ENCODE measurements at places on chromosomes 1 and 21.

- no peak for DNase-seq
Measured at GRCh38 chr1:237737448-237737847, 153.3 kb downstream of the ZP4 start.

DNA sequence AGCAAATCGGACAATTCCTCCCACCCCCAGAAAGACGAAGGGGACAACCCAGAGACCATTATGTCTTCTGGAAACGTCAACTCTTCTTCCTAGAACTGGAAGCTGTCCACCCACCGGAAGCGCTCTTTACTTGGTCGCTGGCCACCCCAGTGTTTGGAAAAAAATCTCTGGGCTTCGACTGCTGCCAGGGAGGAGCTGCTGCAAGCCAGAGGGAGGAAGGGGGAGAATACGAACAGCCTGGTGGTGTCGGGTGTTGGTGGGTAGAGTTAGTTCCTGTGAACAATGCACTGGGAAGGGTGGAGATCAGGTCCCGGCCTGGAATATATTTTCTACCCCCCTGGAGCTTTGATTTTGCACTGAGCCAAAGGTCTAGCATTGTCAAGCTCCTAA, 3.2 kb downstream of the S1PR1 start:
- no peak for DNase-seq

DNA sequence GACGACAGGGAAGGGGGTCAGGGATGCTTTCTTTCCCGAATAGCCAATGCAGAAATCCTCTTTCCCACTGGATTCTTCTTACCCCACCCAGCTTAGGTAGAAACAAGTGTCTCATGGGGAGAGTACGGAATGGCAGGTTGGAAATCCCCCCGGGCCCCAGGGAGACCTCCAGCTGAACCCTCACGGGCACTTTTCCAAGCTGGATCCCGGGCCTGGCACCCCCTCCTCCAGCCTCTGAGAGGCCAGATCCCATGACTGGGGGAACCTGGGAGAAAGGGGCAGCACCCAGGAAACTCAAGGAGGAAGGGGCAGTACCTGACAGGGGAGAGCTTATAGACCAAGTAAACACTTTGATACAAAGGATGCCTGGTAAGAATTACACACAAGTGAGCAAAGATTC, 1.3 kb downstream of the PKP1 start:
- DNase-seq = no peak

GRCh38 chr1:160045653-160046052, 13.9 kb upstream of the PIGM start:
- DNase-seq = no peak

DNA sequence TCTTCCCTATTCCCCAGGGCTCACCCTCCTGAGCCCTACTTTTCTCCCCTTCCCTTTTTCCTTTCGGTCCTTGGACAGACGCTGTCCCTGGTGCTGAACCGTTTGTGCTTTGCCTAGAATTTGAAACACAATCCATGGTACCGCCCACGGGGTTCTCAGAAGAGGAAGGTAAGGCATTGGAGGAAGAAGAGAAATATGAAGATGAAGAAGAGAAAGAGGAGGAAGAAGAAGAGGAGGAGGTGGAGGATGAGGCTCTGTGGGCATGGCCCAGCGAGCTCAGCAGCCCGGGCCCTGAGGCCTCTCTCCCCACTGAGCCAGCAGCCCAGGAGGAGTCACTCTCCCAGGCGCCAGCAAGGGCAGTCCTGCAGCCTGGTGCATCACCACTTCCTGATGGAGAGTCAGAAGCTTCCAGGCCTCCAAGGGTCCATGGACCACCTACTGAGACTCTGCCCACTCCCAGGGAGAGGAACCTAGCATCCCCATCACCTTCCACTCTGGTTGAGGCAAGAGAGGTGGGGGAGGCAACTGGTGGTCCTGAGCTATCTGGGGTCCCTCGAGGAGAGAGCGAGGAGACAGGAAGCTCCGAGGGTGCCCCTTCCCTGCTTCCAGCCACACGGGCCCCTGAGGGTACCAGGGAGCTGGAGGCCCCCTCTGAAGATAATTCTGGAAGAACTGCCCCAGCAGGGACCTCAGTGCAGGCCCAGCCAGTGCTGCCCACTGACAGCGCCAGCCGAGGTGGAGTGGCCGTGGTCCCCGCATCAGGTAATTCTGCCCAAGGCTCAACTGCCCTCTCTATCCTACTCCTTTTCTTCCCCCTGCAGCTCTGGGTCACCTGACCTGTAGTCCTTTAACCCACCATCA, 10.4 kb downstream of the BCAN start:
- no peak for DNase-seq

GRCh38 chr1:229106526-229107125, 164.3 kb upstream of the RAB4A start:
- no peak for DNase-seq

- DNase-seq = no peak
Measured at GRCh38 chr1:31795096-31795675, 20.6 kb downstream of the SPOCD1 start.

DNA sequence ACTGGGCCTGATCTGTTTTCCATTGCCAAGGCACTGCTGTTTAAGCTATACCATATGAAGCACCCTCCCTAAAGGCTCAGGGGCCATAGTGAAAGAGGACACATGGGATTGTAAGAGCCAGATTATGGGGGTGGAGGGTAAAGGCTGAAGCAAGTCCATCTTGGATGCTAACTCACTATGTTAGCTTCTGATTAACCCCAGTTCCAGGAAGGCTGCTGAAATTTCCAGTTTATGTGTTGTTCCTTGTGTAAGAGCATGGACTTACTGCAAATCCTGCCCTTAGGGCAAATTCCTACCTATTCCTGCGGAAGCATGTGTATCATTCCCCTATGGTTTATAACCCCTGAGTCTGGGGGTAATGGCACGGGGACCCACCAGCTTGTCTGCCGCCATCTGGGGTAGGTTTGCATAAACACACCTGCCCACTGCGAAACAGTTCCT, 91.8 kb upstream of the SERBP1 start:
- DNase-seq = no peak

DNA sequence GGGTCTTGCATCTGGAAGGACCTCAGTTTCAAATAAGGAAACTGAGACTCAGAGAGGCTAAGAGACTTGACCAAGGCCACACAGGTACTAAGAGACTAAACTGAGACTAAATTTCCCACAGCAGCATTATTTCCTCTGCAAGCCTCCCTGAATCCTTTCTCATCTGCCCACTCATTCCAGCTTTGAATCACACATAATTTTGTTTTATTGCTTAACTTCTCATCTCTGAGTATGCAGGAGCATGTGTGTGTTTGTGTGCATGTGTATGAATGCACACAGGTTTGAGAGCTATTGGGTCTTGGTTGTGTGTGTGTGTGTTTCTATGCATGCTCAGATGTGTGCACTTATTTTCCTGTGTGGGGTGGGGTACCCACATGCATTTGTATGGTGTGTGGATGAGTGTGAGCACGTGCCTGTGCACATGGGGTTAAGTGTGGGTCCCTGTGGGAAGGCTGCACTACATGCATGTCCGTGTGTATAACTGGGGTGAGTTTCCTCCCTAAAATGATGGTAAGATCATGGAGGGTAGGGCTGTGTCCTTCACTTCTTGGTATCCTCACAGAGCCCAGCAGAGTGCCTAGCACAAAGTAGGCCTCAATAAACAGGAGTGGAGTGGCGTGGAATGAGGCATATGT, 74.4 kb upstream of the ZC3H12A start:
- no peak for DNase-seq

DNA sequence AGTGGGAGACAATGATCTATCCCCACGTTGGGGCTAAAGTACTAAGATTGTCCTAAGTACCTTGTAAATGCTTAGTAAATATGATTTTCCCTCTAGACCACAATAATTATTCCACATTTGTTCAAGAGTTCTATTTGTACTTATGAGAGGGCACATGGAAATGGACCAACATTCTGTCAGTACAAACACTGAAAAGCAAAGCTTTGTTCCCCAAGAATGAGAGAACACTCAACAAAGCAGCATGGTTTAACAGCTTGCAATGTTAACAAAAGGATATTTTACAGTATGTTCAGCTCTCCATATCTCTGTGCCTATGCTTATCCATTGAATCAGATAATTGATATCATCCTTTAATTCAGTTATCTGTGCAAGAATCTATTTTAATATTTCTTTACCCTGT, 35.4 kb downstream of the RBM11 start:
- no peak for DNase-seq

DNA sequence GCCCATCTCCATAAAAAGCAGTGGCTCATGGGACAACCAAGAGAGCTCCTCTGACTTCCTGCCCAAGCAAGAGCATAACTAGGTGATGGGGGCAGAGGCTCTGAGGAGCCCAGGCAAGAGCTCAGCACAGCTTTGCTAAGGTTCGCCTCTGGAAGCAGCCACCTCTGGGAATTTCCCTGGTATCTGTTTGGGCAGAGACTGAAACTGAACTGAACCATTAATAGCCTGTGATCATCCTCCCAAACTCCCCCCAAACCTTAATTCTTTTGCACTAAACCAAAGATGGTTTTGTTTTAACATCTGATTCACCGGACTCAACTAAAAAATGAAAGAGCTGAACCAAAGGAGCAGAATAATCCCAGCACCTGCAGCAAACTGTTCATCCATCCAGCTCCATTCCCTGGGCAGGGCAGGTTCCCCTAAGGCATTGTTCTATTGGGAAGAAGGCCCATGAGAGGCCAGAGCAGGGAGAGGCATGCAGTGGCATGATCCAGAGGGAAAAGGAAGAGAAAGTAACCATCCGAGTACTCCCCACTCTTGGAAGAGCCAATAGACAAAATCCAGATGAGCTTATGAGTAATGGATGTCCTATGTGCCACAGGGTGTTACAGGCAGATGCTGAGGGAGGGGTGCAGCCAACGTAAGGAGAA, 77.8 kb upstream of the KAZN start:
- no peak for DNase-seq

DNA sequence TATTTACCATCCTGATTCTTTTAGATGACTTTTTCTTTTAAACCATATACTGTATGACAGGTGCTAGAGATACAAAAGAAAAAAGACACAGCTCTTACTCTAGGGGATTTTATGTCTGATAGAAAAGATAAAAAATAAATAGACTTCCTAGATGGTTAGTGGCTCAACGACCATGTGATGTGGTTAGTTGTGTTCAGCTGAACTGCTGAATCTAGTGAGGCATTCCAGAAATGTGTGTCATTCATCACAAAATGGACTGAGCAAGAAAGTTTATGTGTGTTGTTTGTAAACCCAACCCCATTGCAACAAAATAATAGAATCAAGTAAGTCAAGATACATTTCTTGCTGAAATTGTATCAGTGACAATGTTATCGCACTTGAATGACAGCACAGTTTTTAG, 205.8 kb upstream of the LYPLAL1 start:
- no peak for DNase-seq

GRCh38 chr1:61368366-61368765, 286.0 kb downstream of the NFIA start:
- DNase-seq = no peak

DNA sequence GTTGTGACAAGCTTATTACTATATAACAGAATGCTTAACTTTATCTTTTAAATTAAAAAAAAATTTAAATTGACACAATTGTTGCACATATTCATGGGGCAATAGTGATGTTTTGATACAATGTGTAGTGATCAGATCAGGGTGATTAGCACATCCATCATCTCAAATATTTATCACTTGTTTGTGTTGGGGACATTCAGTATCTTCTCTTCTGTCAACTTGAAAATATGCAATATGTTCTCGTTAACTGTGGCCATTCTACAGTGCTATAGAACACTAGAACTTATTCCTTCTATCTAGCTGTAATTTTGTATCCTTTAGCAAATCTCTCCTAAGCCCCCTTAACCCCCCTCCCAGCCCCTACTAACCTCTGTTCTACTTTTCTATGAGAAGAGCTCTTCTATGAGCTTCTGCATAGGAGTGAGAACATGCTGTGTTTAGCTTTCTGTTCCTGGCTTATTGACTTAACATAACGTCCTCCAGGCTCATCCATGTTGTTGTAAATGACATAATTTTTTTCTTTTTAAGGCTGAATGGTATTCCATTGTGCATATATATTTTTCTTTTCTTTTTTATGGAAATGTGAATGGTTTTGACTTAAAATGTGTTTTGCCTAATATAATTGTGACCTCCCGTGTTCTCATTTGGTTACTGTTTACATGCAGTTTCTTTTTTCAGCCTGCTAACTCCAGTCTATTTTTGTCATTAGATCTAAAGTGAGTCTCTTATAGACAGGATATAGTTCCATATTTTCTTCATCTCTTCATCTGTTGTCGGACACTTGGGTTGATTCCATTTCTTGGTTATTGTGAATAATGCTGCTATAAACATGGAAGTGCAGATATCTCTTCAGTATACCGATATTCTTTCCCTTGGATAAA, 23.8 kb downstream of the CEP350 start:
- DNase-seq = no peak

DNA sequence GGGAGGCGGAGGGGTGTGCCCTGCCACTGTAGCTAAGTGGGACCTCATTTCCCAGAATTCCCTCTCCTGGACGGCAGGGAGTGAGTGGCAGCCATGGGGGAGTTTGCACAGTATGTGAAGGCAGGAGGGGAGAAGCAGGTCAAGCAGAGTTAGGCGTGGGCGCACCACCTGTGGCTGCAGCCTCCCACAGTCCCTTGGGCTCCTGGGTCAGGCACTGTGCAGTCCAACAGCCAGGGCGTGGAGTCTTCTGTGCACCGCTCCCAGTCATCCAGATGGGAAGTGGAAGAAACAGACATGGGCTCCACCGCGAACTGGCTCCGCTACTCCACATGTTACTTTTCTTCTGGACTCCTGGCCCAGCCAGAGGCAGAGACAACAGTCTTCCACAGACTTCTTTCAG, 85.4 kb upstream of the TIAM1 start:
- DNase-seq = no peak

DNA sequence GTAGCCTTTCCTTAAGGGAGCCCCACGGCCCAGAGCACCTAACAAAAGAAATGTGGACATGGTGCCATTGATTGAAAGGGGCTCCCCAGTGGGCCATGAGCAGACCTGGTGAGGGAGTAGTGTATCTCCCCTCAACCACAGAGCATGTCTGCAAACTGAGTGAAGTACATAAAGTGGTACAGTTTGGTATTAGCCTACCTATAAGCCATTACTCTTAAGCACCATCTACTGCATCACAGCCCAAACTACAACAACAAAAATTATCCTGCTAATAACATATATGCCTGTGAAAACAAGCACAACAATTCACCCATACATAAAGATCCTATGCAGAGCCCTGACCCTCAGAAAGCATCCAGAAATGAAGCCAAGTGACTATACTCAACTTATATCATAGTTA, 407.8 kb downstream of the PTPRC start:
- no peak for DNase-seq

DNA sequence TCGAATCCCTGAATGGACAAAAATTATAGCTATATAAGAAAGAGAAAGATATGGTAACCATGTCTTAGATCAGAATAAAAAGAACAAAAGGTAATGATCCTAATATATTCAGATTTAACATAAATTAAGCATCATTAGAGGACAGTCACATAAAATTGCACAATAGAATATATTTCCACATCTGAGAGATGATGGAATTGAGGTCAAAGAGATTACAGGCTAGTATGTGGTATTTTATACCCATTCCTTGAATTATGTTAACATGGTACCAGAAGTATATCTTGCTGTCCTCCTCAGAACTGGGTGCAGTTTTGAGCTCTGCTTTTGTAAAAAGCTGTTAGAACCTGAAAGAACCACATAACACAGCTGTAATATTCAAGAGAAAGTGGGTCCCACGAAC, 245.6 kb upstream of the HOOK1 start:
- DNase-seq = no peak

GRCh38 chr1:28871631-28872401, 42.6 kb upstream of the EPB41 start:
- no peak for DNase-seq

- DNase-seq = no peak
Measured at GRCh38 chr1:24294716-24295371, 24.3 kb upstream of the GRHL3 start.

Data from stimulated activated CD4-positive, alpha-beta T cell treated with anti-CD3 and anti-CD28 coated beads, Interleukin-15, amount 100 ng/mL, for 48 hours (primary cell).